ENCODE measurements at places on chromosomes 5 and 9. TPM values are rescaled to one million over a fixed set of nuclear protein-coding genes. Genes with fewer than 3 reads are reported as not detected.

The PCDHB16 gene
- polyA plus RNA-seq, result not detected

GRCh38 chr5:90477621-90478215 lies 3.1 kb downstream of the POLR3G start:
- no peak overlapping the region for H3K27ac ChIP-seq
- DNase-seq, result no peak
- no peaks in the 10 kb centered on the region for H3K27me3 ChIP-seq
- H3K4me1 ChIP-seq, result peaks cover 22% of the 10 kb centered on the region

GRCh38 chr5:16712620-16713019 lies 95.8 kb upstream of the RETREG1 start:
- DNase-seq, result no peak
- no peaks in the 10 kb centered on the region for H3K36me3 ChIP-seq
- H3K4me1 ChIP-seq, result no peaks in the 10 kb centered on the region
- no peaks in the 10 kb centered on the region for H3K27me3 ChIP-seq

DNA sequence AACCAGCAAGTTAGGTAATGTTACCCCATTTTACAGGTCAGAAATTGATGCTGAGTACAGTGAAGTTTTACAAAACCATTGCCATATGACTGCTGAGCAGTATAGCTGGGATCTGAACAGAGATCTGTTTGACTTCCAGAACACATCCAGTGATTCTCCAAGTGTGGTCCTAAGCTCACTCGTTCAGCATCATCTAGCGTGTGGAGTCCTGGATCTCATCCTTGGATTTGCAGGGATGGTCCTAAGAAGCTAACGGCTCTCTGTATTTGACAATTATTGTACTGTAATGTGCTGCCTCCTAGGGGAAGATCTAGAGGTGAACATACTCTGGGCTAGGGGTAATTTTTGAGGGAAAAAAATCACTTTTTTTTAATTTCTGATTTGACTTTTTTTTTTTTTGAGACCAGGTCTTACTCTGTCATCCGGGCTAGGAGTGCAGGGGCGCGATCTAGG lies 1.4 kb downstream of the SLC26A2 start:
- no peak overlapping the region for H3K4me3 ChIP-seq
- no peaks in the 10 kb centered on the region for H3K36me3 ChIP-seq

GRCh38 chr5:97627272-97627671 lies 444.2 kb upstream of the RIOK2 start:
- no peak for DNase-seq
- H3K4me3 ChIP-seq, result no peak overlapping the region
- no peaks in the 10 kb centered on the region for H3K36me3 ChIP-seq
- H3K4me1 ChIP-seq, result no peaks in the 10 kb centered on the region
- no peak overlapping the region for H3K27ac ChIP-seq

GRCh38 chr5:135985951-135986350 lies 31.2 kb upstream of the LECT2 start:
- no peak for DNase-seq
- H3K4me1 ChIP-seq, result peaks cover 6% of the 10 kb centered on the region
- no peaks in the 10 kb centered on the region for H3K36me3 ChIP-seq
- H3K27ac ChIP-seq, result no peak overlapping the region
- no peak overlapping the region for H3K4me3 ChIP-seq
- H3K27me3 ChIP-seq, result peaks cover 4% of the 10 kb centered on the region

GRCh38 chr9:20477940-20478620 lies 144.2 kb downstream of the MLLT3 start:
- H3K4me1 ChIP-seq, result no peaks in the 10 kb centered on the region
- H3K27ac ChIP-seq, result no peak overlapping the region
- DNase-seq, result no peak
- no peaks in the 10 kb centered on the region for H3K36me3 ChIP-seq
- H3K4me3 ChIP-seq, result no peak overlapping the region

DNA sequence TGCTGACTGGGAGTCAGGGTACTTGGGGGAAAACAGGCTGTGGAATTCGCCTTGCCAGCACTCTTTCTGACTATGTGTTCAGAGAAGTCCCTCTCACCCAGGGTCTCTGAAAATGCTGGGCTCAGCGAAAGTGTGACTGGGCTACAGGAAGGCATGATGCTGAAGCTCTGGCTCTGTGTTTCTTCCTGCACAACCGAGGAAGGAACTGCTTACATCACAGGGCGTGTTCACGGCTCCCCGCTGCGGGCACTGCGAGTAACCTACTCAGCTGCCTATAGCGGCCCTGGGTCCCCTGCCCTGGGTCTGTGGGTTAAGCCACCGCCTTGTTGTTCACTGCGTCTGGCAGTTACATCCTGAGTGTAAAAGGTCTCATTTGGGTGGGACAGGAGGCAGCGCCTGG lies 222.4 kb upstream of the IRX4 start:
- no peaks in the 10 kb centered on the region for H3K4me1 ChIP-seq
- H3K27ac ChIP-seq, result no peak overlapping the region
- H3K27me3 ChIP-seq, result no peaks in the 10 kb centered on the region
- no peak for DNase-seq

GRCh38 chr5:173734716-173735115 lies 118.3 kb upstream of the BOD1 start:
- H3K4me3 ChIP-seq, result no peak overlapping the region
- no peaks in the 10 kb centered on the region for H3K36me3 ChIP-seq
- H3K4me1 ChIP-seq, result peaks cover 21% of the 10 kb centered on the region
- no peak for DNase-seq
- H3K27ac ChIP-seq, result no peak overlapping the region

GRCh38 chr5:98569288-98569687 lies 204.2 kb upstream of the RGMB start:
- H3K4me3 ChIP-seq, result no peak overlapping the region
- H3K27ac ChIP-seq, result no peak overlapping the region
- no peaks in the 10 kb centered on the region for H3K36me3 ChIP-seq
- H3K4me1 ChIP-seq, result no peaks in the 10 kb centered on the region
- DNase-seq, result no peak

DNA sequence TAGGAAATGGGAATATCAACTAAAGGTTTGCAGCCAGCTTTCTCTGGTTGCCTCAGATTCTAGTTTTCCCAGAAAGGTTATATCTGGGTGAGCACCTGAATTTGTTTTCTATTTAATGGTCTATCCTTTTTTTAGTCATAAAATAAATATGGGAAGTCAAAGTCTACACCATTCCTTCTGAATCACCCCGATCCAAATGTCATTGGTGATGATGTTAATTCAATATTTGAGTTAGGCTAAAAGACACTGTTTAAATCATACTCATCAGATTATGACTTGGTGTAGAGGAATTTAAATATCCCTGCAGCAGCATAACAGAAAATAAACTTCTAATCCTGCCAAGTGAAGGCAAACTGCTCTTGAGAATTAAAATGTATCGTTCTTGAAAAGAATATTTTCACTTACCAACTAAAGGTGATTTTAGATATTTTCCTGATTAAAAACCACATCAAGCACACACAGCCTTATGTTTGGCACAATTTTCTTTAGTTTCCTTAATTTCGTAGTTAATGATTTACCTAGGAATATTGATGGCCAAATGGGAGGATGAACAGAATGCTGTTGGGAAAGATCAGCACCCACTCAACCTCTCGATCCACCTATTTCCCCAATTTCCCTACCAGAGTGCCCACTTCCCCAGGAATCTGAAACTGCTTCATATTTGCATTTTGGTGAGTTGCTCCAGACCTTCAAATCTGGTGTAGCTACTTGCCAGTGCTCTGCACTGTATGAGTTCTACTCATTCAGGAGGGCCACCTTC lies 103.1 kb upstream of the TSLP start:
- no peak overlapping the region for H3K4me3 ChIP-seq
- DNase-seq, result no peak
- no peaks in the 10 kb centered on the region for H3K36me3 ChIP-seq
- H3K4me1 ChIP-seq, result no peaks in the 10 kb centered on the region
- H3K27me3 ChIP-seq, result no peaks in the 10 kb centered on the region
- no peak overlapping the region for H3K27ac ChIP-seq
